ENCODE measurements at places on chromosomes 5 and 9.

GRCh38 chr5:178649580-178649979, 22.7 kb upstream of the CLK4 start:
- DNase-seq, result no peak

DNA sequence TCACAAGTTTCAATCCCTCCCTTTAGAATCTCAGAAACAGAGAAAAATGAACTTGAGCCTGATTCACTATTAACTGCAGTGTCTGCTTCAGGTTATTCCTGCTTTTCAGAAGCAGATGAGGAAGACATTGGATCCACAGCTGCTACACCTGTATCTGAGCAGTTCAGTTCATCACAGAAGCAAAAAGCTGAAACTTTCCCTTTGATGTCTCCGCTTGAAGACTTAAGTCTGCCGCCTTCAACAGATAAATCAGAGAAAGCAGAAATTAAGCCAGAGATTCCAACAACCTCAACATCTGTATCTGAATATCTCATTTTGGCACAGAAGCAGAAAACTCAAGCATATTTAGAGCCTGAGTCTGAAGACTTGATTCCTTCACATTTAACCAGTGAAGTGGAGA, 42.1 kb downstream of the CMYA5 start:
- no peak for DNase-seq

DNA sequence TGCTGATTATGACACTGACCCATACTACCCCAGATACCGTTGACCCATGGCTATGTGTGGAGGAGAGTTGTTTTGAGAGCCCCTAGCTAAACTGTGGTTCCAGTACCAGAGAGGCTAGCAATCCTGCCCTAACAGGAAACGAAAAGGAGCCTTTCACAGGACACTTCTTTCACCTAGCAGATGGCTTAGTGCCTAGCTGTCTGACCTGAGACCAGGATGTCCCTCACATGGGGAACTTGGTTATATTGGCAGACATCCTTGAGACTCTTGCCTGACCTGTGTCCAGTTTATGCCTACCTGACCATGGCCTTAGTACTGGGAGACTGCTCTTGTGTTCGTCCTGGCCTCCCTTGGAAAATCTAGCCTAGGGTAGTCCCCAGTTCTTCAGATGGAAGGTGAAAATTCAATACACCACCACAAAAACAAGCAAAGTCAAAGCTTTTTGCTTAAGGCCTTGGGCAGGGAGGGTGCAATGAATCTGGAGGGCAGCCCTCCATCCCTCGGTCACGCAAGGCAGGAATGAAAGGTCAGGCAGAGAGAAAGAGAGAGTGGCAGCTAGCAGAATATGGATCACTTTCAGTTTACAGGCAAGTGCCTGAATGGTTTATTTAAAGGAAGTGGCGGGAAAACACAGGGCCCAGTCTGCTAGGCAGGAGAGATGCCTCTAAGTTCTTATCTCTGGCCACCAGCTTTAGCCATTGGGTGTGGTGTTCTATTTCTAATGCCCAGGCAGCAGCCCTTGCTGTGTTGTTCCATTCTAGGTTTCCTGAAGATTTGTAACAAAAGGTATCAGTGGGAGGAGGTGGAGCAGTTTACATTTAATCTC, 16.4 kb upstream of the ZNF474 start:
- DNase-seq, result no peak

DNA sequence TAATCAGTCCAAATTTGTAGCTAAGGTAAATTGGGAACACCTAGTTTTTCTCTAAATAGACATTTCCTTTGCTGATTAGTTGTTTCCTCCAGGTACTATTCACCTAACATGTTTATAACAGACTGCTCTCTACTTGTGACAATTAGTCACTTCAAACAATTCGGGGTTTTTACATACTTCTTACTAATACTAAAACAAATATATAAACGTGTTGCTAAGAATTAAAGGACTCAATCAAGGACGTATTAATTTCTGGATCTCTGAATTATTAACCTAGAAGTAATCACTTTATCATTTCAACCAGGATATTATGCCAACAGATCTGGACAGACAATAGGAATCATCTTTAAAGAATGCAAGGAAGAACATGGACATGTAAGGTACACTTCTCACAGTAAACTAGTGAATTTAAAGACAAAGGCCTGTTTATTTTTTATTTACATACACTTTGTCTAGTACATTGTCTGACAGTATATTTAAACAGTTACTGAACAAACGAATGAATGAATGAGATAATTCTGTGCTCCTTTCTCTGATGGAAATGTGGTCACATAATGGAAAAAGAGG, 22.3 kb downstream of the PJA2 start:
- no peak for DNase-seq

GRCh38 chr9:31588006-31588405, 796.4 kb upstream of the ACO1 start:
- DNase-seq, result no peak

- DNase-seq, result no peak
Measured at GRCh38 chr5:141519605-141520565, 31.0 kb downstream of the PCDHGC5 start.

DNA sequence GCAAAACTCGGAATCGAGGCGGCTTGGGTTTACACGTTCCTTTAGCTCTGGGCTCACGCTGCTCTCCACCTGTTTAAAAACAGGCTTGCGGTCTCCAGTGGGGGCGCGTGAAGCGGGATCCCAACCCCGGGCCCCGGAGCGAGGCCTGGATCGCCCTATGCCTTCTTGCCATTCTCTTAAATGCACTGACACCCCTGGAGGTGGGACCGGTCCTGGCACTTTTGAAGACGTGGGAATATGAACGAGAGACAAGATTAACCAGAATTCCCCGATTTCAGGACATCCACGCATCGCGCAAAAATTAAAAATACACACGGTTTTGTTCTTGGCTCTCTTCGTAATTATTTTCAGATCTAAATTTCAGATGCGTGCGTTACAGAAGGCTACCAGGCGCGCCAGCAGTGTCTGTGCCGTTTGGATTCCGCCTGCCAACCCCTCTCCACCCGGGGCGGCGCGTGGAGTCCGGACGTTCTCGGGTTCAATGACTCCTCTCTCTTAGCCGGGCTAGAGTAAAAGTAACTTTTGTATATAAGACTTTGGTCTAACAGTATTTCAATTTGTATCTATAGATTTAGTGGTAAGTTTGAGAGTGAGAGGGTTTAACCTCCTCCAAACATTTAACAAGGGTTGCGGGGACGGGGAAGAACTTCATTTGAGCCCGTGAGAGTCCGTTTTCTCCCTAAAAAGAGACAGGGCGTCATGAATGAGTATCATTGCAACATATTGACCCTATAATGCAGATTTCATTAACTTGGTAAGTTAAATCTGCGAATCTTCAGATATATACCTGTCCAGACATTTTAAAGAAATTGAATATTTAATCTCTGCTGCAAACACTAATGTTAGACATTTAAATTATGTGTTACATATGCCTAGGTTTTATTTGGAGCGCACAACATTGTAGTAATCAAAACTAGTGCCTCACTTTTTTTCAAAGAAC, 3.8 kb downstream of the FOXD1 start:
- DNase-seq, result no peak

DNA sequence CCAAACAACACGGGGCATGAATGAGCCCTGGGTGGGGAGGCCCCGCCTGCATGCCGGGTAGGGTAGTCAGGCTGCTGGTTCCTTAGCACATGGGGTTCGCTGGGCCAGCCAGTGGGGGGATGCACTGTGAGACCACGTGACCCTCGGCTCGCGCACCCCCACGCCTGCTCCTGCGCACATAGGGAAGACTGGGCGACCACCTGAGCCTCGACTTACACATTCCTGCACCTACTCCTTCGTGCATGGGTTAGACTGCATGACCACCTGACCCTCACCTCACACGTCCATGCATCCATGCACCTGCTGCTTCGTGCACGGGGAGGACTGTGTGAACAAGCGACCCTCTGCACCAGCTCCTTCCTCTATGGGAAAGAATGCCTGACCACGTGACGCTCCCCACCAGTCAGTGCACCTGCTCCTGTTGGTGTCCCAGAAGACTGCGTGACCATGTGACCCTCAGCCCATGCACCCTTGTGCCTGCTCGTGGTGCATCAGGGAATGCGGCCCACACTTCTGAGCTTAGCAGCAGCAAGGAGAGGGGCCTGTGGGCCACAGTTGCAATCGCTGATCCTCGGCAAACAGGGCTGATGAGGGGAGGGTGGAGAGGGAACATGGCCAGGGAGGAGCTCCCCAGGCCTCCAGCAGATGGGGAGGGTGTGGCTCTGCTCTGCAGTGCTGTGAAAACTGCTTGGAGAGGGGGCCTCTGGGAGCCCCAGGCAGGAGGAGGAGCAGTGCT, 18.1 kb downstream of the LPCAT1 start:
- DNase-seq, result no peak

DNA sequence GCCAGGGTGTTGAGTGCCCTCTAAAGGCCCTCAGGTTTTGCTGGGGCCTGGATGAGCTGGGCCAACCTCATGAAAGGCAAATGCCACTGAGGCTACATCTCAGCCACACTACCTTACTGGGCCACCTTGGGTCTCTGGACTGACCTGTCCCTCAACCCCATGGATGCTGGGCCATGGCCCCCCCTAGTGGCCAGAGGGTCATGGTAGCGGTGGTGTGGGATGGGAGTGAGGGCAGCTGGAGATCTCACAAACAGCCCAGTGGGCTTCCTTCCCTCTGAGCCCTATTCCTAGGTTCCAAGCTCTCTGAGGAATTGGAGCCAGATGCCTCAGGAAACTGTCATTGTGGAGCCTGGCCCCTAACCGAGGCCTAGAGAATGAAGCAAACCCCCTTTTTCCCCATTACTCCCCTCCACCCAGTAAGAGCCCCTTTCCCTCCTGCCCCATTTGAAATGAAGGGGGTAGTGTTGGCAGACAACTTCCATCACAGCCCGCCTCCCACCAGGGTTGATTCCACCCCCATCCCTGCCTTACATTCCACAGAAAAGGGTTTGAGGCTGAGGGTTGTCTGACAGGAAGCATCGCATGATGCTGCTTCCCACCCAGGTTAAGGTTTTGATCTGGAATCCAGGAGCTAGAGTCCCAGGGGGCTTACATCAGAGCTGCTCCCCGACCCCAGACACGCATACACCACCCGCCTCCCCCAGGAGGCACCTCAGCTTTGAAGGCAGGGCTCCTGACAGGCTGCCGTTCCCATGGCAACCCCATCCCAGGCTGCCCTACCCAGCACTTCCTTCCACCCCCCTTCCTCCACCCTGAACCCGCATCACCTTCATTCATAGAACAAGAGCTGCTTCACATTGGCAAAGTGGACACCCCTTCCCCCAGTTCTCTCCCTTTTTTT, 63.9 kb downstream of the PCDH1 start:
- DNase-seq, result peak; percentile 11

Measured in activated CD4-positive, alpha-beta T cell treated with anti-CD3 and anti-CD28 coated beads for 1 hour (primary cell).